ENCODE measurements at places on chromosomes 2 and 18.

DNA sequence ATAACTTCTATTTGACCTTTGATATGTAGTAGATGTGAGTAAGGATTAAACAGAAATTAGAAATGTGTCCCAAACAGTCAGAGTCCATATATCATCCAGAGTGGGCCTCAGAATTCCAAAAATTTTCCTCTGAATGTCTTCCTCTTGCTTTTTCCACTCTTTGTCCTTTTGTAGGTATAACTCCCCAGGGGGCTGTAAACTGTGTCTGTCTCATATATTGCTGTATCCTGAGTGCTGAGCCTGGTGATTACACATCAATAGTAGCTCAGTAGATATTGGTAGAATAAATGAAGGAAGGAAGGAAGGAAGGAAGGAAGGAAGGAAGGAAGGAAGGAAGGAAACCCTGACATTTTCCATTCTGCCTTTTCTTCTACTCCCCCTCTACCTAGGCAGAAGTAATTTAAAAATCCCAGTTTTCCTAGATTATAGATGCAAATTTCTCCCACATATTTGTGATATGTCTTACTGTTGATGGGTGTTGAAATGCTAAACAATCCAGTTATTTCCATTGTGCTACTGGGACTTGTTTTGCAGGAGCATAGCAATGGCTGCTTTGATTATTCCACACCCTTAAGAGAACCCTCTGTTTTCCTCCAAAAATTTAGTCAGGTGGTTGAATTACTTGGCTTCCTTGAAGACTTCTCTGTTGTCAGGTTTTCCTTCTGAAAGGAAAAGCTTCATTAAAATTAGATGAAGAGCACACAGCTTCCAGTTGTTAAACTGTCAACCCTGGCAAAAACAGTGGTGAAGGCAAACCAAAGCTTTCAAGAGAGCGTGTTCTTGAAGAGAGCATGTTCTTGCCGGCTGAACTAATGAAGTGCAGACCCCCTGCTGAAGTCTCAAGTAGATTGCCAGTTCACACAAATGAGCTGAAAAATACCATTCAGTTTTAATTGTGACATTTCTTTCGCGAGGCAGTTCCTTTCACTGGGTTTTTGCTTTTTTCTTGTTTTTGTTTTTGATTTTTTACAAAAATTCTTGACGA, 147.8 kb downstream of the KCNE4 start:
- no peak for DNase-seq

DNA sequence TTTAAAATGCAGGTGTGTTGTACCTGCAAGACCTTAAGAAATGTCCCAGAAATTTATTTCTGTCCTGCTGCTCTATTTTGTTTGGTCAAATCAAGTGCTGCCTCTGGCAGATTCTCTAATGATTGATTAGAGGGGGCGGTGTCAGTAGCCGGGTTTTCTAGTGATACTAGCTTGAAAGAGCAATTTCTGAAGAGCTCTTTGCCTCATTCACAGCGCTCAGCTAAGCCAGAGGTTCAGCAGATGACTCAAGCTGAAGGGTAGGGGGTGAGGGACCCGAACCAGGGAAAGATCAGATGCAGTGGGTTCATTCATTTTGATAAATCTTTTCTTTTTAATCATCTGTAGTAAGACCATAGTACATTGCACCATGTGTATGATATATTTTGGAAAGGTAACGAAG, 15.0 kb downstream of the ZBTB7C start:
- no peak for DNase-seq

GRCh38 chr2:157238296-157238695, 19.2 kb upstream of the GALNT5 start:
- no peak for DNase-seq

DNA sequence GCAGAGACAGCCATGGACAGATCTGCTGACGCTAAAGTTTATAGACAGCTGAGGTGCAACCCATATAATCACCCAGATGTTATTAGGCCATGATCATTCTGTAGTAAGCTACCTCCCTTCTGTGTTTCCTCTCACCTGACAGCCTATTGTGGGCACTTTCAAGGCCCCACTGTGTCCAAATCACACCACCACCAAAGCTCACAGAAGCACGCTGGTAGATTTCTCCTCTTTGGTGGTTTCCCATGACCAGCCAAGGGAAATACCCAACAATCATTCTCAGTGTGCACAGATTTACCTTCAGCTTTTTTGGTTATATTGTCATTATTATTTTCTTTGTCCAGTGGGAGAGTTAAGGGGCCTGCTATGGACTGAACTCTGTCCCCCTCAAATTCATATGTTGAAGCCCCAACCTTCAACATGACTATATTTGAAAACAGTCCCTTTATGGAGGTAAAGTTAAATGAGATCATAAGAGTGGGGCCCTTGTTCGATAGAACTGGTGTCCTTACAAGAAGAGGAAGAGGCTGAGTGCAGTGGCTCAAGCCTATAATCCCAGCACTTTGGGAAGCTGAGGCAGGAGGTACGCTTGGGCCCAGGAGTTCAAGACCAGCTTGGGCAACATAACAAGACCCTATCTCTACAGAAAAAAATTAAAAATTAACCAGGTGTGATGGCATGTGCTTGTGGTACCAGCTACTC, 74.0 kb upstream of the MSH6 start:
- DNase-seq, result no peak
